CD4-positive, alpha-beta T cell (primary cell): ENCODE measurements at places on chromosomes 6 and 20. TPM values are rescaled to one million over a fixed set of nuclear protein-coding genes. Genes with fewer than 3 reads are reported as not detected.
A peak's percentile ranks its signal among the peaks of the same experiment; 100 is the strongest.

CFAP206 gene
- 0.11 TPM for total RNA-seq

HEY2 gene
- 0.08 TPM for total RNA-seq

CDH4 gene
- 0.11 TPM for total RNA-seq

MACROD2 gene
- total RNA-seq = not detected

VSX1 gene
- total RNA-seq = not detected

GINS1 gene
- total RNA-seq = 0.17 TPM

DNA sequence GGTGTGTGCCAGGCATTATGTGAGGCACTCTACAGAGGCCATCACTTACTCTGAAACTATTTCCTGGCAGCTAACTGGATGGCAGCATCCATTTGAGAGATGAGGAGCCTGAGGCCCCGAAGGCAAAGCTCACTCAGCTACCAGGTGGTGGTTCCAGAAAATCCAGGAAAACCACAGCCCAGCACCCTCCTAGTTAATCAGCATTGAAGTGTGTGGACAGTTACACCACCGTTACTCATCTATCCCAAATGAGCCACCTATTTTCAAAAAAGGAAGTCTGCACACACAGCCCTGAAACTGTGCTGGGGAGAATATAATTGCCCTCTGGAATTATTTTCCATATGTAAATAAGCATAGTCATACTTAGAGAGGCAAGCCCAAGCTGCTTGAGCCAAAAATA is 67.4 kb downstream of the CNBD2 start:
- no peaks in the 10 kb centered on the region for H3K27me3 ChIP-seq
- DNase-seq = no peak
- H3K36me3 ChIP-seq = no peaks in the 10 kb centered on the region

- peaks cover 20% of the 10 kb centered on the region for H3K4me1 ChIP-seq
- no peak overlapping the region for H3K27ac ChIP-seq
- no peak for DNase-seq
- H3K36me3 ChIP-seq = no peaks in the 10 kb centered on the region
- peak overlapping the region; percentile 10 for H3K4me3 ChIP-seq
Observed at GRCh38 chr20:23047738-23048214, 1.7 kb downstream of the THBD start.

DNA sequence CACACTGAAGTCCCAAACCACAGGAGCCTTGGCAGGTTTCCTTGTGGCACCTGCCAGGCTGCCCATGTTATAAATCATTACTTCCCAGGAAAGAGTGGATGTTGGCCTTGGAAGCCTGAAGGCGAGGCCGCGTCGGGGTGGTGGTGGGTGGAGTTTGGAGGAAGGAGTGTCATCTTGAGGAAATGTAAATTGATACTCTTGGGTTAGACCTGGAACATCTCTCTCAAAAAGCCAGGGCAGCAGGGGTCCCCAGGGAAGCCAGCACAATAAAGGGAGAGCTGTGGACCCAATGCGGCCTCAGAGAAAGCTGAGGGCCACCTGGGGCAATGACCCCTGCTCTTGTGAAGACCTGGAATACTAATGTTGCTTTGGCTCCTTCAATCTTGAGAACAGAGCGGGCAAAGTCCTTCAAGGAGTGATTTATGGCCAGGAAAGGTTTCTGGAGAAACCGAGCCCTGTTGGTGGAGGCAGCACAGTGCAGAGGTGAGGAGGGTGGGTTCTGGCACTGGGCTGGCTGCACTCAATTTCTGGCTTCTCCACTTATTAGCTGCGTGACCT is 26.3 kb upstream of the TRAF3IP2 start:
- H3K4me1 ChIP-seq = no peaks in the 10 kb centered on the region
- H3K27me3 ChIP-seq = no peaks in the 10 kb centered on the region
- H3K36me3 ChIP-seq = no peaks in the 10 kb centered on the region
- H3K27ac ChIP-seq = no peak overlapping the region
- DNase-seq = no peak

DNA sequence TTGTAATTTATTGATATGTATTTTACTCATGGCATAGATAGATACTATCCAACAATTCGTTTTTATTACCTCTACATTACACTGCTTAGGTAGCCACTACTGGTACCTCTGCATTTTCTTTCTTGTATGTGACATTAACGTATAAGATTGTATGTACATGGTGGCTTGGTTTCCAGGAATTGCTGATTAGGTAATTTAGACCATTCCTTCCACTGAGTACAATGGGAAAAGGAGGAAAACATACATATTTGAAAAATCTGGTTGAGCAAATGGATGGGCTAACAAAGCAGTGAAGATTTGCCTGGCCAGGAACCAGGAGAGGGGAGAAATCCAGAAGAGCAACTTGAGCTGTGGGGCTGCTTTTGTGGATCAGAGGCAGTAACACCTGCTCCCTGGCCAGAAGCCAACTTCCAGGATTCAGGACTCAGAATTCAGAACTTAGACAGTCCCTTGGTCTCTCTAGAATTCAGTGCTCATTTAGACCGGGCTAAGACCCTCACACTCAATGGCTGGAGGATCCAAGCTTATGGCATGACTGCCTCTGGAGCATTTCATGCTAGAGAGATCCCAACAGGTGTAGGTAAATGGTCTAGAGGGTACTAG is 17.9 kb upstream of the MICB start:
- no peak overlapping the region for H3K4me3 ChIP-seq
- H3K4me1 ChIP-seq = peaks cover 2% of the 10 kb centered on the region
- H3K36me3 ChIP-seq = no peaks in the 10 kb centered on the region
- H3K27me3 ChIP-seq = no peaks in the 10 kb centered on the region

- DNase-seq = no peak
- no peak overlapping the region for H3K27ac ChIP-seq
- no peaks in the 10 kb centered on the region for H3K4me1 ChIP-seq
- H3K36me3 ChIP-seq = no peaks in the 10 kb centered on the region
- no peaks in the 10 kb centered on the region for H3K27me3 ChIP-seq
Observed at GRCh38 chr6:144278659-144279314, 6.3 kb upstream of the UTRN start.

DNA sequence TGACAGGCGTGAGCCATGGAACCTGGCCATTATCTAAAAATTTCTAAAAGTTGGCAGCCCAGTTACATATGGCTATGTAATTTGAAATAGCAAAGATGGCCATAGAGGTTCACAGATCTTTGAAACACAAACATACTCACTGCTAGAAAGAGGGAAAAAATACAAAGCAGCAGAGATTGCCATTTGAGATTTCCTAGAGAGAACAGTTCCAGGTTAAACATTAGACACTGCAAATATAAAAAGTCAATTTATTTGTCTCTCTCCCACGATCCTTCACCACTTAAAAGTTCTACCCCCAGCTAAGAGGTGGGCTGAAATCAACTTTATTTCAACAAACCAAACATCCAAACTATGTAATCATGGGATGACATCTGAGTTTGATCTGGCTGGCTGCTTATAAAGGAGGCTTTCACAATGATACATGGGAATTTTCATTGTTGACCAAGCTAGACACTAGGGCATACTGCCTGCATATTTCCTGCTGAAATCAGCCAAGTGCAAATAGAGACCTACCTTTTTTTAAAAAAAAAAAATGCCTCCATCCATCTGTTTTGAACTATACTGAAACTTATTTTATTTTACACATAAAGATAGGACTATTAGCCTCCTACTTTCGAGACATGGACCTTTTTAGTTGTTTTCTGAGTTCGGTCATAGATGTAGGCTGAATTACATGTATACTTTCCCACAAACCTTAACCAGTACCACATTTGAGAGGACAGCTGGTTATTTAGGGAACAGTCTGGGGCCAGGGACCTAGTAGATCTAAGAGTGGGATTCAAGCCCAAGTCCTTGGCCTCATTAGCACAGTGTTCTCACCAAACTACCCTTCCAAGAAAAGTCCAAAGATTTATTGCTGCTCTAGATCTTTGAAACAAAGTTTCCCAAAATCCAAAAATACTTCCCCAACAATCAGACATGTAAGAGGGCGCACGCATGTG is 16.6 kb downstream of the DCDC2 start:
- H3K36me3 ChIP-seq = no peaks in the 10 kb centered on the region
- no peak overlapping the region for H3K4me3 ChIP-seq
- H3K27me3 ChIP-seq = peaks cover 5% of the 10 kb centered on the region
- no peak for DNase-seq
- H3K4me1 ChIP-seq = no peaks in the 10 kb centered on the region
- no peak overlapping the region for H3K27ac ChIP-seq

DNA sequence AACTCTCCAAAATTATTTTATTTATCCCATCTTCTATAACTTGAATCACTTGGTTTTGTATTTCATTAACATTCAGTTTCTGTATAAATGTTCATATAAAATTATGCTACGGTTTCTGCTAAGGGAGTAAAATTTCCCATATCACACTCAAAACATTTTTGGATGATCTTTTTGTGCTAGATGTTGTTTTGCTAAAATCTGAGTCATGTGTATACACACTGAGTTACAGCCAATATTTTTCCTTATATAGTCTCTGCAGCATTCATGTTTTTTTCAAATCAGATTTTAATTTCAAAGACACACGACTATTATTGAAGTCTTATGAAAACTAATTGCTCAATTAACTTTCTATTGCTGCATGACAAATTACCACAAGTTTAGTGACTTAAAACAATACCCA is 54.3 kb upstream of the SLC2A12 start:
- no peak overlapping the region for H3K27ac ChIP-seq
- no peaks in the 10 kb centered on the region for H3K27me3 ChIP-seq
- DNase-seq = no peak
- H3K36me3 ChIP-seq = no peaks in the 10 kb centered on the region
- H3K4me3 ChIP-seq = no peak overlapping the region
- H3K4me1 ChIP-seq = no peaks in the 10 kb centered on the region

GRCh38 chr6:142566628-142567396 is 265.0 kb downstream of the ADGRG6 start:
- no peaks in the 10 kb centered on the region for H3K36me3 ChIP-seq
- no peaks in the 10 kb centered on the region for H3K27me3 ChIP-seq
- peak; percentile 74 for DNase-seq
- H3K27ac ChIP-seq = no peak overlapping the region

- no peaks in the 10 kb centered on the region for H3K27me3 ChIP-seq
- no peak overlapping the region for H3K4me3 ChIP-seq
- no peaks in the 10 kb centered on the region for H3K36me3 ChIP-seq
- H3K27ac ChIP-seq = no peak overlapping the region
- DNase-seq = no peak
Observed at GRCh38 chr6:56727097-56727850, 84.6 kb upstream of the DST start.

GRCh38 chr20:11043001-11043400 is 369.2 kb upstream of the JAG1 start:
- no peak overlapping the region for H3K4me3 ChIP-seq
- H3K27ac ChIP-seq = no peak overlapping the region
- H3K27me3 ChIP-seq = no peaks in the 10 kb centered on the region
- no peak for DNase-seq
- H3K36me3 ChIP-seq = no peaks in the 10 kb centered on the region

DNA sequence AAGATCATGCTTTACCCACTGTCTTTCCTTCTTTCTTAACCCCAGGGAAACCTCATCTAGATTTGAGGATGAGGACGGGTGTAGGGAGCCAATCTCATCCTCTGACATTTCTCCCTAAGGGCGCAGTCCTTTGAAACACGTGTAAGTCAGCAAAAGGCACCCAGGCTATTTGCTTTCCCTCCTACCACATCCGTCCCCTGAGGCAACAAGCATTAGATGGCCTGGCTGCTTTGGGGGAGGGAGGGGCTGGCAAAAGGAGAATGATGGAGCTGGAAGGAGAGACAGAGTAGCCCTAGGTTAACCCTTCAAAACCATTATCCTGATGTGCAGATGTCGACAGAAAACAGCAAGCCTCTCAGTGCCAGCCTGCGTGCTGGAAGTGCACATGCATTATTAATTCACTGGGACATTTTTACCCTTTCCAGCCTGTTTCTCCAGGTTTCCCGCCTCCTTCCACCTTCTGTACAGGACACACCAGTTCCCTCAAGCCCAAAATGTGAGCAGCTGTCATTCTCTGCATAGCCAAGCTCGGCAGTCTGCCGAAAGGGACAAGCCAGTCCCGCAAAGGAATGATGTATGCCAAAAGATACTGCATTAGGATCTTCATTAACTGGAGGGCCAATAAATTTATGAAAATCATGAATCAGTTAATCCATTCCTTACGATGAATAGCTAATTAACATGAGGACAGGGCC is 547.2 kb downstream of the CD83 start:
- no peak for DNase-seq
- no peak overlapping the region for H3K27ac ChIP-seq
- no peaks in the 10 kb centered on the region for H3K36me3 ChIP-seq
- no peak overlapping the region for H3K4me3 ChIP-seq

DNA sequence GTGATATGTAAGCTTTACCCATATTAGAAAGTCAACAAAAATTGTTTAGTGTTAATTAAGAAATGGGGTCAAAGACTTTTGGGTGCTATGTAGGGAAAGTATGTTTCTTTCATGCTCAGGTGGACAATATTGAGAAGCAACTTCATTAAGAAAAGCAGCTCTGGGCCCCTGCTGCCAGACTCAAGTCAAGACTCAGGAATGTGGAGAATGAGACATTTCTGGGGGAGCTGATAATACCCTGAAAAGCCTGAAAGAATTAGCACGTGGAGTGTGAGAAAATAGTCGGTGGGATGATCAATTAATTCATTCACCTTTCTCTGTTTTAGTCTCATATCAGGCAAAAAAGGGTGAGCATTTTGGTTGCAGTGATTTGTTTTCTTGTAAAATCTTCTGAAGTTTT is 175.1 kb upstream of the IMPG1 start:
- no peaks in the 10 kb centered on the region for H3K27me3 ChIP-seq
- DNase-seq = no peak
- no peaks in the 10 kb centered on the region for H3K36me3 ChIP-seq
- no peaks in the 10 kb centered on the region for H3K4me1 ChIP-seq
- H3K27ac ChIP-seq = no peak overlapping the region

GRCh38 chr6:167403427-167403826 is 78.5 kb downstream of the TTLL2 start:
- DNase-seq = no peak
- no peak overlapping the region for H3K4me3 ChIP-seq
- H3K4me1 ChIP-seq = no peaks in the 10 kb centered on the region

- no peak overlapping the region for H3K27ac ChIP-seq
- no peaks in the 10 kb centered on the region for H3K27me3 ChIP-seq
- H3K4me1 ChIP-seq = no peaks in the 10 kb centered on the region
- no peak for DNase-seq
Observed at GRCh38 chr6:164845773-164846172, 463.6 kb downstream of the C6orf118 start.

GRCh38 chr6:83193747-83194566 is 800 bp downstream of the RWDD2A start:
- peak overlapping the region; percentile 70 for H3K27ac ChIP-seq
- no peaks in the 10 kb centered on the region for H3K36me3 ChIP-seq
- no peaks in the 10 kb centered on the region for H3K27me3 ChIP-seq
- peak; percentile 3 for DNase-seq
- H3K4me1 ChIP-seq = peaks cover 17% of the 10 kb centered on the region

- no peaks in the 10 kb centered on the region for H3K4me1 ChIP-seq
- H3K27ac ChIP-seq = no peak overlapping the region
- H3K36me3 ChIP-seq = no peaks in the 10 kb centered on the region
- H3K4me3 ChIP-seq = no peak overlapping the region
- H3K27me3 ChIP-seq = peaks cover 4% of the 10 kb centered on the region
Observed at GRCh38 chr20:57174737-57175136, 91.7 kb downstream of the BMP7 start.

- no peaks in the 10 kb centered on the region for H3K4me1 ChIP-seq
- no peak overlapping the region for H3K27ac ChIP-seq
- H3K4me3 ChIP-seq = no peak overlapping the region
Observed at GRCh38 chr6:140592877-140593276, 1218.4 kb upstream of the CITED2 start.

- H3K4me1 ChIP-seq = peaks cover 9% of the 10 kb centered on the region
- H3K36me3 ChIP-seq = no peaks in the 10 kb centered on the region
- H3K27ac ChIP-seq = no peak overlapping the region
- H3K4me3 ChIP-seq = no peak overlapping the region
- H3K27me3 ChIP-seq = peaks cover 10% of the 10 kb centered on the region
Observed at GRCh38 chr6:27772261-27773001, 139.8 kb downstream of the OR2B2 start.
